ENCODE measurements at places on chromosomes 1 and 21.

DNA sequence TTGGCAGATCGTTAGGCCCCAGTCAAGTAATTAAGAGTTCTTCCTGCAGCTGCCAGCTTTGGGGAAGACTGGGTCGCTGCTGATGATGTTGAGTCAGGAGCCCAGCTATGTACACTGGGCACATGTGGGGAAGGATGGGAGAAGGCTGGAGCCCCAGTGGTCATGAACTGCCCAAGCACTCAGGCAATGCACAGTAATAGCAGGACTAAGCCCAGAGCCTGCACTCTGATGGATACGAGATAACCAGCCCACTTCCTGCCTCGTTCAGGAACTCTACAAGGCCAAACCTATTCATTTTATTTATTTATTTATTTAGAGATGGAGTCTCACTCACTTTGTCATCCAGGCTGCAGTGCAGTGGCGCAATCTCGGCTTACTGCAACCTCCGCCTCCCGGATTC is 81.1 kb upstream of the BTG3 start:
- DNase-seq: no peak

- DNase-seq: no peak
Measured at GRCh38 chr1:183597656-183598347, 7.5 kb upstream of the NCF2 start.

DNA sequence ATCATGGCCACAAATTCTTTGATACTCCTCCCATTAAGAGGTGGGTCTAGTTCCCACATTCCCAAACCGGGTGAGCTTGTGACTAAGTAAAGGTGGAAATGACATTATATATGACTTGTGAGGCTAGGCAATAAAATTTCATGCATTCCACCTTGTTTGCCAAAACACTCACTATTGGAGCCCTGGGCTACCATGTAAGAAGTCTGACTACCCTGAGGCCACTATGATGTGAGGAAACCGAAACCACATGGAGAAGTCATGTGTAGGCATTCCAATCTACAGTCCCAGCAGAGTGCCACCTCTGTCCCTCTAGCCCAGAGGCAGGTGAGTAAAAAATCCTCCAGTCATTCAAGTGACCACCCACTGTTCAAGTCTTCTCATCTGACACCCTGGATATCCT is 17.9 kb upstream of the SMG7 start:
- no peak for DNase-seq

GRCh38 chr21:46156678-46157077 is 1.3 kb upstream of the FTCD start:
- no peak for DNase-seq

DNA sequence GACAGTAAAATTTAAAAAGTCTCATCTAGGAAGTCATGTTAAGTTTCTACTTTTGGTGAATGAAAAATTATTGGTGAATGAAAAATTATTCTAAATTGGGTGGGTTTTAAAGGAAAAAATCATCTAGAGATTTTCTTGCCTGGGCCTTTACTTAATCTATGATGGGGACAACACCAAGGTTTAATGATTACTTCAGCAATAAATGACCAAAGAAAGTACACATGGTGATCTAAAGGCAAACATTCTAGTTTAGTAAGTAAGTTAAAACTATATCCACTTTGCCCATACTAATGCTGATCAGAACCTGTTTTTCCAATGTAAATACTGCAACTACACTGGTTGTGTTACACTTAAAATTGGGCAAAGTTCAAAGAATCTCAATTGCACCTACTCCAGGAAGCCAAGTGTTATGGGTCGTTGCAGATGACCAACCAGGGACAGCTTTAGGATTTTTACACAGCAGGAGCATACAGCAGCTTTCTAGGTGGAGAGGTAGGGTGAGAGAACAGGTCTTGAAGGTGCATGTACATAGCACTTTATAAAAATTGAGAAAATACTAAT is 14.6 kb upstream of the RPL5 start:
- no peak for DNase-seq

DNA sequence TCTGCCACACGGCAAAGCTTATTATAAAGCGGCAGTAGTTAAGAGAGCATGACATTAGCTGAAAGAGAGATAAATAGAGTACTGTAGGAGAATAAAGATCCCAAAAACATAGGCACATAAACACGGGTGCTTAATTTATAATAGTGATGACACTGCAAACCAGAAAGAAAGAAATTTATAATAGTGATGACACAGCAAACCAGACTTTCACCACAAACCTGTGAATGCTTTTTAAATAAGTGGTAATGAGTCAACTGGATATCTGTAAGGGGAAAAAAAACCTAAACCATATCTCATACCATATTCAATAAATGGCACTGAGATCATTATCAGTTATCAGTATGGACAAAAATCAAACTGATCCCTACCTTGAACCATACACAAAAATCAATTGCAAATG is 25.5 kb downstream of the USP1 start:
- no peak for DNase-seq

GRCh38 chr1:113849072-113849471 is 22.4 kb downstream of the PTPN22 start:
- DNase-seq: no peak

- DNase-seq: no peak
Measured at GRCh38 chr1:184005506-184005905, 32.0 kb downstream of the COLGALT2 start.

- DNase-seq: no peak
Measured at GRCh38 chr1:102219463-102219862, 222.7 kb upstream of the OLFM3 start.

DNA sequence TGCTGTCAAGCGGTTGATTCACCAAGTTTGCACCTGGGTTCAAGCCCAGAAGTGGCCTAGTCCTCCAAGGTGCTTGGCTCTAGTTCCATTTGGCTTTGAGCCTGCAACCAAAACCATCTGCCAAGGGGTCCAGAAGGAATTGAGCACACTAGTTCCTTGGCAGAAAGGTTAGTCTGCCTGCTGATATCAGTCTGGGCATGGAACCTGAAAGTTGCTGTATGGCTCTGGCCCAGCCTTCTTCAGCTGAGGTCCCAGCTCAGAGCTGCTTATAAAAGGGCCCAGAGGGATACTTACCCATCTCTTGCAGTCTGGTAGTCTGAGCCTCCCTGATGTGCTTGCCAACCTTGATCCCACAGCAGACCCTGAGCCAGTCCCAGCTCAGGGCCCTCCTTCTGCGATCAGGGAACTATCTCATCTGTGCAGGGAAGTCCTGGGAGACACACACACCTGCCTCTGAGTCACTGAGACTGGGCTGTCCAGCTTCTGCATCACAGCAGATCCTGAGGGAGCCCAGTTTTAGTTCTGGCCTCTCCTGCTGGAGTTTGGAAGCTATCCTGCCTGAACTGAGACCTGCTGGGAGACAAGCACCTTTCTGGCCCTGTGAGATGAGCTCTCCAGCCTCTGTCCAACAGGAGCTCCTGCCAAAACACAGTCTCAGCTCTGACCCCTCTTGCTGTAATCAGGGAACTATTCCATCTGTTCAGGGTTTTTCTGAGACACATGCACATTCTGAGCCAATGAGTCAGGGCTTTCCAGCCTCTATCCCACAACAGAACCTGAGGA is 75.8 kb downstream of the CTH start:
- no peak for DNase-seq

GRCh38 chr1:15056515-15057285 is 96.8 kb upstream of the TMEM51 start:
- no peak for DNase-seq

DNA sequence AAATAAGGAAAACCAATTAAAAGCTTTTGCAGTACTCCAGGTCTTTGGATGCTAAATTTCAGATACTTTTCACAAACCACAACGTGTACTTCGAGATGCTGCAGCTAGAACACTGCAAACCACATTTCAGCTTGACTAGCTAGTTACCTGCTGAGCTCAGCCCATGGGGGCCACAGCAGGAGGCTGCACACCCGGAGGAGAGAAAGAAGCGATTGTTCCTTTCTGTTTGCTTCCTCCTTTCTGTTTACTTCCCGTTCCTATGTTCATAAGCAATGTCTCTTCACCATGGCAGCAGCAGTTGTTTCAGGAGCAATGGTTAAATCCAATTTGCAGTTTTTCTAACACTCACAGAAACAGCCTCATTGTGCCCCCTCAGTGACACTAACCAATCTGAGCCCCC is 225.6 kb upstream of the FGGY start:
- no peak for DNase-seq

- no peak for DNase-seq
Measured at GRCh38 chr1:185767508-185768120, 33.4 kb downstream of the HMCN1 start.

DNA sequence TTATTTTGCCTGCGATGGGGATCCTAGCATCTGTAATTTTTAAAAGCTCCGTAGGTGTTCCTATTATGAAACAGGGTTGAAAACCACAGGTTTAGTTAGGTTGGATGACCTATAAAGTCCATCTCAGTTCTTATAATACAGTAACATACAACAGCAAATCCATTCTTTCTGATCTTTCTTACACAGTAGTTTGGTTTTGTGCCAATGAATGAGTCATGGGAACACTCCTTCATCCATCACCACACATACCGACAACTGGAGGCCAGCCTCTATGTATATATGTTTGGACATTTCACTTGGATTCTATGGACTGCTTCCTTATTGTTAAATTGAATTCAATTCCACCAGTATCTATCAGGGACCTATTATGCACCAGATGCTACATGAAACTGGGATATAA is 118.4 kb upstream of the L1TD1 start:
- DNase-seq: no peak

DNA sequence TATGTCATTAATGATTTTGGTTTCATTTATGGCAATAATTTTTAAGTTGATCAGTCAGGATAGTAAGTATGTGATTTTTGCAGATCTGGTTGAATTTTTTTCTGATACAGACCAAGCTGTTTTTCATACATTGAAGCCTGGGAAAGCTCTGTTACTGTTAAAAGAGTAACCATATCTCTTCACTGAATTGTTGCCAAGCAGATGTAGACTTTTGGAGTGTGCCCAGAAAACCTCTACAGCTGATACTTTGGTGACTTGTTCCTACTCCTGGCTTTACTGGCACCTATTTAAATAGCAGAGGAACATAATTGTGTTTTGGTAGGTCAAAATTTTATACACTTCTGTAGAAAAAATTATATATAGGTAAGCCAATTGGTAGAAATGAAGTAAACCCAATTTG is 49.4 kb downstream of the NFIA start:
- DNase-seq: no peak

DNA sequence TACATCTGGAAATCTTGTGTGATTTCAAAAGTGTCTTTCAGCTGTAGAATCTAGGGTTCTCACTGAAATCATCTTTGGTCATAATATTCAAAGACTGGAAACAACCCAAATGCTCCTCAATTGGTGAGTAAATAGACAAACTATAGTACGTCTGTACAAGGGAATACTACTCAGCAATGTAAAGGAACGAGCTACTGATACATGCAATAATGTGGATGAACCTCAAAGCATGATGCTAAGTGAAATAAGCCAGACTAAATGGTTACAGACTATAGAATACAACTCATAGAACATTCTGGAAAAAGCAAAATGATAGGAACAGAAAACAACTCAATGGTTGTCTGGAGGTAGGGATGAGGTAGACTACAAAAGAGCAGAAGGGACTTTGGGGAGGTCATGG is 2.6 kb downstream of the LACTBL1 start:
- DNase-seq: no peak

GRCh38 chr1:30172757-30173156 is 550.6 kb downstream of the MATN1 start:
- DNase-seq: no peak

GRCh38 chr1:245566952-245567351 is 412.2 kb downstream of the KIF26B start:
- DNase-seq: no peak

DNA sequence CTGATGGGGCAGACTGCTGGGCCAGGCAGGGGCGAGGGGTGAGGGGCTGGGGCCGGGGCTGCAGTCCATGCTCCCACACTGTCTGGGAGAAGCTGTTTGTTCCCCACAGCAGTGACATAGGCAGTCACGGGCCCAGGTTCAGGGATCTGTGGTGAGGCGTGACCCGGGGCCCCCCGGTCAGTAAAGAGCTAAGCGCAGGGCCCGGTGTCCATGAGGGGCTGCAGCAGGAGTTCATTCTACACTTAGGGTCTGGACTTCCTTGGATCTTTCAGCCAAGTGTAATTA is 4.4 kb downstream of the PEX10 start:
- no peak for DNase-seq

DNA sequence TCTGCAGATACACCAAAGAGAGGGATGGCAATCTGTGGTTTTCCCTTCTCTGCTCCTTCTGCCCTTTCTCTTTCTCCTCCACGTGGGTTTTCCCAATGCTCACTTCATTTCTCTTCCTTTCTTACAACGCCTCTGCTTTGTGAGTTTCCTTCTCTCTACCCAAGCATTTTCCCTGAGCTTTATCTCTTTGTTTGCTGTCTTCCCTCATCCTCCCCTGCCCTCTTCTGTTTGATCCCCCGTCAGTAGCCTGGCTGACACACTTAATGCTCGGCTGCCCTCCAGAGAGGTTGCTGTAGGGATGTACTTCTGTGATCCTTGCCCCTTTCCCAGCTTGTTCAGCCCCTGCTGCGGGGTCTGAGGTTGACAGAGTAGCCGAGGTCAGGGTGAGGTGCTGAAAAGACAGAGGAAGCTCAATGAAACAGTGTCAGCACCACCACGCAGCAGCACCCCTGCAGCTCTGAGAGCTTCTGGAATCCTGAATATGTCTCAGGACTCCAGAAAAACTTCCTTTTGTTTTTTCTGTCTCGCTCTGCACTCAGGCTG is 6.0 kb downstream of the EDARADD start:
- DNase-seq: no peak

GRCh38 chr1:6265151-6265550 is 4.3 kb upstream of the GPR153 start:
- DNase-seq: no peak

- no peak for DNase-seq
Measured at GRCh38 chr1:206738370-206739366, 31.9 kb upstream of the IL19 start.

DNA sequence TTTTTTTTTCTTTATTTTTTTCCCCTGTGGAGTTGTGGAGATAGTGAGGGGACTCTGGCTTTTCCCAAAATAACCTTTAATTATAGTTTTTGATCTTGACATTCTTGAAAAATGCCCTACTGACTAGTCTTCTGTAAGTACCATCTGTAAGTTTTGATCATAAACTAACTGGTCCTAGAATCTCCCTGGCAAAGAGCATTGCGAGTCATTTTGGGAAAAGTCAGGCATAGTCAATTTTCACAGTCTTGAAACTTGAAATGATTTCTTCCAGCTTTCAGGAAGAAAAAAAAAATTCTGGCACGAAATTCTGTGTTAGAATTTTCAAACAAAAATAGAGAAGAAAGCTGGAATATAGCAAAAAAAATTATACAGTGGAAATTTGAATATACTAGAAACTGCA is 181.2 kb upstream of the SNX7 start:
- no peak for DNase-seq

All from NCI-H187 (cell line).